ENCODE measurements at places on chromosomes 1 and 21.

- DNase-seq, result no peak
Measured at GRCh38 chr21:26900980-26901379, 55.8 kb upstream of the ADAMTS1 start.

DNA sequence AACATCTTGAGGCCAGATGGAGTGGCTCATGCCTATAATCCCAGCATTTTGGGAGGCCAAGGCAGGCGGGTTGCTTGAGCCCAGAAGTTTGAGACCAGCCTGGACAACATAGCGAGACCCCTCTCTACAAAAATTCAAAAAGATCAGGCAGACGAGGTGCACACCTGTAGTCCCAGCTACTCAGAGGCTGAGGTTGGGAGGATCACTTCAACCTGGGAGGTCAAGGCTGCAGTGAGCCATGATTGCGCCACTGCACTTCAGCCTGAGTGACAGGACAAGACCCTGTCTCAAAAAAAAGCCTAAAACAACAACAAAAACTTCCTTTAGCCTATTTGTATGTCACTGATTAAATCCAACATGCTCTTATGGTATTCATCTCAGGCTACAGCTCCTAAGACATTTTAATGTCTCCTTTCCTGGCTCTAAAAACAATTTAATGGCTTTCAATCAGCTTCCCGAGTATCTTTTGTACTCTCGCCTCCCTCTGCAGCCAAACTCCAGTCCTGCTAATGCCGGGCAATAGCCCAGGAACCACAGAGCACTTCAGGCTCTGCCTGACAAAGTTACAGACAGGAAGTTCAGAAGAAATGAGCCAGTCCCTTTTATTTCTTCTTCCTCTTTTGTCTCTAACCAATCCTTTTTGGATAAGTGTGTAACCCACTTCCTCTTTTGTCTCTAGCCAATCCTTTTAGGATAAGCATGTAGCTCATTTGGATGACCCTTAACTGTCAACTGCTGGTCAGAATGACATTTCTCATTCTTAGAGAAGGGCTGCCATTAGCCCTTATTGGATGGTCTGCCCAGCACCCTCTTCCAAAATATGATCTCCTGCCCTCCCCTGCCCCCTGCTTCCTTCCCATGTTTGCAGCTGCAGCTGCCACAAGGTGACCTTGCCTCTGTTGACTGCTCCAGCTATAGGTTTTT lies 6.6 kb upstream of the DOP1B start:
- DNase-seq, result no peak

DNA sequence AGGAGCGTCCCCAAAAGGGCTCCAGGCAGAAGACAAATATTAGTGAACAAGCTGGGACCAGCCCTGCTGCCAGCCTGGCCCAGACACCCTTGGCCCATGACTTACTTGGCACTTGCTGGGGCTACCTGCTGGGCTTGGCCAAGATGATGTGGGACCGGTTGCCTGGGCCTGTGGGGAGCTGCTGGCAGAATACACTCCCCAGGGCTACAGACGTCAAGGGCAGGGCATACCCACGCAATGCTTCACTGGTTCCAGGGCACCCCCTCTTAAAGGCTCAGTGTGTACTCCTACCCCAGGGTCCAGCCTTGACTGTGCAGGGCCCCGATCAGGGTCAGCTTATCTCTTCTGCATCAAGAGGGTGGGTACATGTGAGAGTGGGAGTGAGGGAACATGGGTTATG lies 106.5 kb upstream of the SLC2A1 start:
- DNase-seq, result no peak

DNA sequence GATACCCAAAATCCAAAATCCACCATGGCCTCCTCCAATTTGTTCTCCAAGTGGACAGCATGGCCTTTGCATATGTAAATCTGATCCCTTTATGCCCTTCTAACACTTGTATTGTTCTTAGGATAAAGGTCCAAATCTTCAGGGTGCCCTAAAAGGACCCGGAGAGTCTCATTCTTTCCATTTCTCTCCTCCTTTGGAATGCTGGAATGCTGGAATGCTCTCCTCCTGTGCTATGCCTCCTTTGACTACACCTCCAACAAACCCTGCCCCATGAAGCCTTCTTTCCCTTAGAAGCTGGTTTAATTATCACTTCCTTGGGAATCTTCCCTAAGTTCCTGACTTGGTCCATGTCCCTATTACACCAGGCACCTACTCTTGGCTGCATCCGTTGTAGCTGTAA lies 484.8 kb upstream of the RUNX1 start:
- no peak for DNase-seq

DNA sequence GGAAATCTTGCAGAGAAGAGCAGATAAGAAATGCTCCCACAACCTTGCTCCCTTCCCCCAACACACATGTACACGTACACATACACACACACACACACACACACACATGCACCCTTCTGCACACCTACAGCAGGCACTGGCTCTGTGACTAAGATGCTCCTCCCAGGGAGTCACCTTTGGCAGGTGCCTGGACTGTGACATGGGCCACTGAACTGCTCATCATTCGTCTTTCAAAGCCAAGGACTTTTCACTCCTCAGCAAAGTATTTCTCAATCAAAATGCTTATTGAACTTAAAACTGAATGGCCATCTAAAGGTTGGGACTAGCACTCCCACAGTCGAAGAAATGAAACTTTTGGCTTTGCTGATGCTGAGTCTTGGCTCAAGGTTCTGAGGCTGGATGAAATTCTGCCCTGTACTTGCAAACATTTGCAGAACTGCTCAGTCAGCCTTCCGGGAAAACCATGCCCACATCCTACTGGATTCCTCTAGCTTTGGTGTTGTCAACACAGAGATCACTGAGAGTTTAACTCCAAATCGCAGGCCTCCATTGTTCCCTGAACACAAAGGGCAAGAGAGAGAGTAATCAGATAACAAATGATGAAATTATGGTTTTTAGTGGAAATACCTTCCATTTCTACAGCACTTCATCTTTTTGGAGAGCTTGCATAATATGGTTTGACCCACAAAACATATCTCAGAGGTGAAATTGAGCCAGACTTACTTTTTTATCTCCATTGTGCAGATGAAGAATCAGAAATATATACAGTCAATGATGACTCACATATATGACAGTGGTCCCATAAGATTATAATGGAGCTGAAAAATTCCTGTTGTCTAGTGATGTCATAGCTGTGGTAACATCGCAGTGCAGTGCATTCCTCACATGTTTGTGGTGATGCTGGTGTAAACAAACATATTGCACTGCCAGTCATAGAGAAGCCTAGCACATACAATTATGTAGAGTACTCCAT lies 72.4 kb upstream of the BCAR3 start:
- DNase-seq, result no peak

- DNase-seq, result no peak
Measured at GRCh38 chr1:244583358-244583982, 69.5 kb upstream of the DESI2 start.

- no peak for DNase-seq
Measured at GRCh38 chr1:54788459-54788858, 12.7 kb downstream of the TTC22 start.

DNA sequence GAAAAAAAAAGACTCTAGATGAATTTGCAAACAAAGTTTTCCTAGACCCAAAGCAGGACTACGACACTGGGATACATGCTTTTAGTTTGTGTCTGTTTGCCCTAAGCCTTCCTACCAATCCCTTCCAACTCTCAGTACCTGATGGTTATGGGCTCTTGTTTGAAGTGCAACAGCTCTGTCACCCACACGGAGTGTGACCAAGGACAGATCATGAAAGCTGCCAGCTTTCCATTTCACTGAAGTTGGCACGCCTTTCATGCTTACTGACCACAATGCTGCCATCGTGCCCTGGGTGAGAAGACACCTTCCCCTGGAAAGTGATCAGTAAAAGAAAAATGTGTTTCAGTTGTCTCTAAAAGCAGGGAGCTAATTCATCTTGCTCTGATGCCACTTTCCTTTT lies 312.5 kb upstream of the PTBP2 start:
- no peak for DNase-seq

- DNase-seq, result no peak
Measured at GRCh38 chr1:33666616-33667015, 194.2 kb downstream of the ZSCAN20 start.
